ENCODE measurements at places on chromosomes 16 and 17.

- no peak for DNase-seq
Measured at GRCh38 chr17:29210879-29211278, 30.7 kb upstream of the MYO18A start.

DNA sequence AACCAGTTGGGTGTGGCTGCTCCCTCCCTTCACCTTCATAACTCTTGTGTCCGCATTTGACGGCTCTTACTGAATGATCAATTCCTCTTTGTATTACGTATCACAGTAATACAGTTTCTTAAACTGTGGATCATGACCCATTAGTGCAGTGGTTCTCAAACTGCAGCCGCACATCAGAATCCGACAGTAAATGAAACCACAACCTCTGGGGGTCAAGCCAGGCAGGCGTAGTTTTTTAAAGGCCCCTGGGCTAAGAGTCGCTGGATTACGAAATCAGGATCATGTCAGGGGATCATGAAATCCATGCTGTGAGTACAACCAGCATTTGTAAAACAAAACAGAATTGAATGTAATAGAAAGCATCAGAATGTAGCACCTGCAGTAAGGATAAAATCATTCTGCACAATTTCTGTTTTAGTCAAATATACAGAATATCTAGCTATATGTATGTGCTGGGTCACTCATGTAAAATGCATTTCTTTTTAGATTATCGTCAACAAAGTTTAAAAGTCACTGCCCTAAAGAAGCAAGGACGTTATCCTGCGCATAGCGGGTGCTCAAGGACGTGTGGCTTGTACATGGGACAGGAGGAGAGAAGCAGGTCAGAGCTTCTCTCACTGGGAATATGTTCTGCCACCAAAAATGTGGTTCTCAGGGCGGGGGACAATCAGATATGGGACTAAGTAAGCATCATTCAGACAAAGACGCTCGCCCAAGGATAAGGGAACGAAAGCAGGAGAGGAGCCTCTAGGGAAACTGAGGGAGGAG is 113.1 kb downstream of the ZFHX3 start:
- DNase-seq: no peak

DNA sequence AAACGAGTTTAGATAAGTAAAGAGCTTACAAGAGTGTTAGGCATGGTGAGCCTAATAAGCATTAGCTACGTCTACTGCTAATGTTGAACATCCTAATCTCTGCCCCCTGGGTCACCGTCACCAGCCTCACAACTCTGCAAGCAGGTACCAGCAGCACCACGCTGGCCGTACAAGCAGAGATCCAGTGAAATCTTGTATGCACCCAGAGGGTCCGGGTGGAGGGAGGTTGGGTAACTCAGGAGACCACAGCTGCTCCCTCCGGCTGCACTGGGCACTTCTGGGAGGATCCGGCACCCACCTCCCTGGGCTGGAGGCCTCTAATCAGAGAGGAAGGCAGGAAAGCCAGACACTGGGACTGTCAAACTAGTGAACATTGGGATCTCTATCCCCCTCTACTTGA is 8.4 kb upstream of the OR1F1 start:
- no peak for DNase-seq

GRCh38 chr17:82317394-82318168 is at the start of gene CD7:
Gene CD7 (minus strand): TSS chr17:82317608. CDS start chr17:82317495, 113 bp downstream.
- DNase-seq: no peak

DNA sequence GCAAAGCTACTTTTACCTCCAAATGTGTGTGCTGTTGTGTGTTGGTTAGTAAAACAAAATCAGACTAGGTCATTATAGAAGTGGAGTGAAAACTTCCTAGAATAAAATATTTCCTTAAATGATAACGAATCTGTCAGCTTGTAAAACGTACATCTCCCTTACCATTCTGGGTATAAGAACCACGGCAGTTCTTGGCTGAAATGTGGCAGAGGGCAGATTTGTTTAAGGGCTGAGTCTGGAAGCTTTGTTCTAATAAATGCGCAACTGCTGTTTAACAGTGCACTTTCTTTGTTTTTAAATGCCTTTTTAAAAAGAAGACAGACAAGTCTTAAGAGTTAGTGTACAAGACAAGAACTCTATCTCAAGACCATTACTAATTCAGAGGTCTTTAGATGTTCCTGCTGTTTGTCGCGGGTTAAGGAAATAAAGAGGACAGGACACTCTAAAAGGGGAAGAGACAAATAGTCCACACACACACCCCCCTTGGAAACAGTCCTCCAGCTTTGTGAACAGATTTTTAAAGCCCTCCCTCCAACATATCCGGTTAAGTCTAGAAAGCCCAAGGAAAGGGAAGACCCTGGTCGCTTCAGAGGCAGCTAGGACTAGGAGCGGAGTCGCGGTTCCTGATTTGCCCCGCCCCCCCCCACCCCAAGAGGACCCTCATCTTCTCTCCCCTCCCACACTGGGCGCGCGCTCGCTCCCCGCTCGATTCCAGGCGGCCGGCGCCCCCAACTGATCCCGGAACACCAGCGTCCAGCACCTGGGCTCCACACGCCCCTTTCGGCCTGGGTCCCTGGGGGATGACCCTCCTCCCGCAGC is 658 bp downstream of the SYNRG start:
- DNase-seq: peak; percentile 2

GRCh38 chr17:64259922-64260321 is 3.1 kb downstream of the TEX2 start:
- DNase-seq: no peak

- DNase-seq: peak; percentile 11
Measured at GRCh38 chr17:83055911-83056582, 23.4 kb upstream of the METRNL start.

GRCh38 chr17:17408236-17408794 is 68.5 kb upstream of the MED9 start:
- DNase-seq: no peak

- DNase-seq: no peak
Measured at GRCh38 chr17:15239491-15239890, 25.6 kb downstream of the PMP22 start.

- DNase-seq: no peak
Measured at GRCh38 chr17:64006361-64007088, 8.4 kb downstream of the PRR29 start.

- DNase-seq: no peak
Measured at GRCh38 chr17:80772906-80773242, 218.8 kb upstream of the CHMP6 start.
